NCI-H748 treated with DMSO at 0.1 percent for 48 hours (cell line): ENCODE measurements at places on chromosomes 4 and X.
A peak's percentile ranks its signal among the peaks of the same experiment; 100 is the strongest.

DNA sequence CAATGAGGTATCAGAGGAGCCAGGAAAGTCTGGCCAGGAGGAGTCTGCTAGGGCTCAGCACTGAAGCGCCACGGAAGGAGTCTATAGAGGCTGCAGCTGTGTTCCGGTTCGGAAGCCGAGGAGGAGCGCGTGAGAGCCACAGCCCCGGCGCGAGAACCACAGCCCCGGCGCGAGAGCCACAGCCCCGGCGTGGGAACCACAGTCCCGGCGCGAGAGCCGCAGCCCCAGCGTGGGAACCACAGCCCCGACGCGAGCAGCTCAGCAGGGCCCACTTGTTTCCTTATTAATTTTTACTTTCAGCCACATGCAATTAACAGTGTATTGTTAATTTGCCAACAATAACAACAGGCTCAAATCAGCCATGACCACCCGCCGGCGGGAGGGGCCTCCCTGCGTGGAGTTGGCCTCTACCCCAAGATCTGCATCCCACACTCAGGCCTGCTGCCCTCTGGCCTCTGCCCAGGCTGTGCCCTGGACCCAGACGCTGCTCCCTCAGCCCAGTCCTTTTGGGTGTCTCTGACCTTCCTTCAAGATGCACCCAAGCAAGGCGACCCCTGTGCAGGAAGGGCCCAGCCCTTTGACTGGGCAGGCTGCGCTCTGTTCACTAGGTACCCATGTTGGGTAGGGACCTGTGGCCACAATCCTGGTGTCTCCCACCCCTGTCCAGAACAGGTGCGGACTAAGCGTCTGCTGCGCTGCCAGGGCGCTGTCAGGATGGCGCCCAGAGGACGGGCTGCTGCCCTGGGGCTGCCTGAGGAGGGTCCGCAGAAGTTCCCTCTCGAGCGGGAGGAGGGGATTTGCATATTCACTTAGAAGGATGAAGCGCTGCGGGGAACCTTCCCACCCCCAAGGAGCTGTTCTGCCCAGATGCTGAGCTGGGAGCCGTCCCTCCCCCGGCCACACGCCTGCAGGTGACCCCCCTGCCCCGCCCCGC is 113.8 kb downstream of the ADRA2C start:
- DNase-seq: no peak

DNA sequence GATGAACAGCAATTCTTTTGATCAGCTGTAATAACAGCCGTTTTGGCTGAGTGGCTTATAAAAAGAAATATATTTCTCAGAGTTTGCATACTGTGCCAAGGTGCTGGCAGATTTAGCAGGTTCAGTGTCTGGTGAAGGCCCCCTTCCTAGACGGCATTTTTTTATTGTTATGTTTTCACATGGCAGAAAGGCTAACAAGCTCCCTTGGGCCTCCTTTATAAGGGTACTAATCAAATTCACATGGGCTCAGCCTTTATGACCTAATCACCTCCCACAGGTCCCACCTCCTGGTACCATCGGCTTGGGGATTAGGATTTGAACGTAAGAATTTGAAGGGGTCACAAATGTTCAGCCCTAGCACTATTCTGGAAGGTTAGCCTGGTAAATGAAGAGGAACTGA is 431.9 kb downstream of the SPOCK3 start:
- DNase-seq: no peak

DNA sequence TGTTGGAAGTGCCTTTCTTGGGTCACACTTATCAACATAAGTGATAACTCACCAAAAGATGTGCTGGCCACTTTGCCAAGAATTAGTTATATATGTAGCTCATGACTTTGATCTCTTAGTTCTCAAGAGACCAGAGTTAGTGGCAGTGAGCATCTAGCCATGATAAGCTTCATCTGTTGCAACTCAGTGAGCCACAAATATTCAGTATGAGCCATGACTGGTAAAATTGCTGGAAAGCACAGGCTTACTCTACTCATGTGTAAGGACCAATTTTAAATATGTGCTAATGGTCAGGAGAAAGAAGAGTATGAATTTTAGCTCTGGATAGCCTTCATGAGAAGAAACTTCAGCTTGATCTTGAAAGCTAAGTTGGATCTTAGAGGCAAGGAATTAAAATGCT is 59.4 kb upstream of the TLL1 start:
- no peak for DNase-seq

DNA sequence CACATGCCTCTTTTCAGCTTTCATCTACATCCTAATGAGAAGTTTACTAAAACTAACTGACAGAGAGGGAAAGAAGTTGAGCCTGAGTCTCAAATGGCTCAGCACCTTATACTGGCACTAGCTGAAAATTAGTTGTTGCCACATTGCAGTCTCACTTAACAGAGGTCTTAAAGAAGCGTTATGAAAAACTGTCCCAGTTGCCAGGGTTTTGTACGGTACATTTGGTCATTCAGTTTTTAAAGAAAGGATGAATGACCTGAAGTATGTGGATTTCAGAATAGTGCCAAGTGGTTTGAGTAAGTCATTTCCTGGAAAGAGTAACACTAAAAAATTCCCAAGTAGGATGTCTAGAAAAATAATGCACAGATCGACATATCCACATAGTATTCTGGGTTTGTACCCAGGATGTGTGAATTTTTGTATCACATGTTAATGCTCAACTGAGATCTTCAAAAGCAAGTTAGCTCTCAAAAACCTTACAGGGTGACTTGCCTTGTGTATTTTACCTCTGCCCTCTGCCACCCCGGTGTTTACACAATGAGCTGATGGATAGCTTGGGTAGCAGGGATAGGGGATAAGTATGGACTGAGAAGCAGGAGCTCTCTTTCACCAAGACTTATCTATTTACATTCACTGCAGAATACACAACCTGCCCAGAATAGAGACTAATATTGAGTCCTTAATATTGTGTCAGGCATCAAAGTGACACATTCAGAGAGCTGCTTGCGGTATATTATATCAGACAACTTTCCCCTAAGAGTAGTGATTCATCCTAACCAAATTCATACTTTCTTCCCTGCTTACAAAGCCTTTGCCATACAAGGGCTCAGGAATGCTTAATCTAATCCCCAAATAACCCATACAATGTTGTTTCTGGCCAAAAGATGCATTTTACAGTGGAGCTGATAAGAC is 1075.7 kb upstream of the PABPC4L start:
- DNase-seq: no peak

DNA sequence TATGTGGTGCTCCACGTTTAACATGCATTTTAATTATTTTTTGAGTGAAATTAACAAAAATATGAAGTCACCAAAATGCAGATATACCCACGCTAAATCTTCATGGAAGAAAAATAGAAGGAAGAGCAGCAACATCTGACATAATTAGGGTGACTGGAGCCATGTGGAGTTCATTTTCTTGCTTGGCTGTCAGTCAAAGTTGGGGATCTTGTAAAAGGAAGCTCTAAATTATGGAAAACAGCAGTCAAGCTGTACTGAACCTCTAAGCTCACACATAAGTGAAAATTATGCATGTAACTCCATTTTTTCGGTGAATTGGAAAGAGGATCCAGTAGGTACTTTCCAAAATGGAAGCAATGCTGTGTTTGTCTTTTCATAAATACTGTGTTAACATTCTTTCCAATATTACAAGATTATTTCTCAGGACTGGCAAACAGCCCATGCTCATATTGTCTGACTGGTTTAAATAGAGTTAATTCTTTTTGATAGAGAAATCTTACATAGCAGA is 9.7 kb upstream of the PDGFC start:
- no peak for DNase-seq

DNA sequence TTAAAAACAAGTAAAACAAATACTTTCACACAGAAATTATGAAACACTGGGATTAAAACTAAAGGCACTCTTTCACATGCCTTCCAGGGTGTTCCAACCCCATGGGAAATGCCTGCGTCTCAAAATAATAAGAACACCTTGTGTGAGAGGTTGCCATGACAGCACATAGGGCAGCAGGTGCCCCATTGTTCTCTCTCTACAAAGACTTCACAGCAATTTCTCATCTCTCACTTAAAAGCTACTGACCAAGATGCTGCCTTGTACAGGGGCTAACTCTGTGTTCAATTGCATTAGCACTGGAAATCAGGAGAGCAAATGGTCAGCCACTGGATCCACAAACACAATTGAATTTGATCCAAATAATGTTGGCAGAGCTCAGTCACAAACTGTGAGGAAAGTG is 102.5 kb upstream of the GALNTL6 start:
- DNase-seq: peak; percentile 43

DNA sequence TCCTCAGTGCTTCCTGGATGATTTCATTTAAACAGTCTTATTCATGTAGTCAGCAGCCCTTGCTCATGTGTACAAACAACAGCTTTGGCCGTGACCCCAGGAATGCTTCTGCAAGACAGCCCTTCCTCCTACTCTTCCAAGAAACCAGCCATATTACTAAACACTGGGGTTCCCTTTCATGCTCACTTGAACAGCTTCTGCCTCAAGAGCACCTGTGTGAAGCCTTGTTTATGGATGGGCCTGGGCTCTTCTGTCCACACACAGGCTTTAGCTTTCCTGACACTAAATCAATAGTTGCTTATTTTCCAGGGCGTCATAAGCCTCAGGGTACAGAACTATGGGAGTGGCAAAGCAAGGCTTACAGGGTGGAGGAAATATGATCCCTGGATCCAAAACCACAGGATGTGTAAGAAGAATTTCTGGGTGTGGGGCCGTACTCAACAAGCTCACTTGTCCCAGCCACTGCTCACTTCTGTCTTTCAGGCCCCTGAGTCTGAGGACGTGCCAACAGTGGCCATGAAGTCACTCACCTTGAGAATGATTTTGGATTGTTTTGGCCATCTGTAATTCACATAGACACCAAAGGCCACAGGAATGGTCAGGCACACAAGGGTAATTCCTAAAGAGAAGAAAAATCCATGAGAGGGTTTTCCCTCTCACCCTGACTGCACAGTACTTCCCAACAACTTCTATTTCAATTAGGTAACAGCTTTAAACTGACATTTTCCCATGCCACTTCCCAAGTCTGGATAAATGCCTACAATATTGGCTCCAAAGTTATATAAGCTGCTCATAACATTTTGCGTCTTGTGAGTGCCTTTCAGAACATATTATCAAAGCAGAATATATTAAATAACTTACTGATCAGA is 17.7 kb downstream of the SLC10A6 start:
- no peak for DNase-seq

GRCh38 chr4:3412257-3413020 is 29.3 kb upstream of the HGFAC start:
- DNase-seq: no peak

- DNase-seq: peak; percentile 70
These were observed at the start of gene PCDH19 for GRCh38 chrX:100409610-100410590. PCDH19 (minus strand) TSS chrX:100410273; CDS start chrX:100408597, 1,676 bp downstream.

GRCh38 chr4:146333187-146333894 is 119.0 kb downstream of the REELD1 start:
- no peak for DNase-seq

DNA sequence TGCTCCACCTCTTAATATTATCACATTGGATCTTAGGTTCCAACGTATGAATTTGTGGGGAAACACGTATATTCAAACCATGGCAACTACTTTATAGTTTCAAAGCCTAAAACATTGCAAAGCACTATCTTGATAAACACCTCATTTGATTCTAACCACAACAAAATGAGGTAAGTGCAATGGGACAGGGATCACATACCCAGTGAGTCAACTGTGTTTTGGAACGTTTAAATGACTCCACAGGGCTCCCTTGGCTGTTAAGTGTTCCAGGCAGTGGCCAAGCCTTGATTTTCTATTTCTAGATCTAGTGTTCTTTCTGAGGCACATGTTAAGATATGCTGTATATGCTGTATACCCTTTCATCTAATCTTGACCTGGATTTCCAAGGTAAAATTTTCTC is 54.5 kb upstream of the C1QTNF7 start:
- DNase-seq: no peak

GRCh38 chr4:10687526-10687925 is 3.0 kb upstream of the CLNK start:
- DNase-seq: no peak

- DNase-seq: peak; percentile 13
These were observed 18.6 kb downstream of the TRIM2 start for GRCh38 chr4:153222707-153223426.

GRCh38 chr4:2906218-2906617 is 57.0 kb downstream of the NOP14 start:
- no peak for DNase-seq

- DNase-seq: peak; percentile 65
These were observed 81.9 kb downstream of the PDLIM5 start for GRCh38 chr4:94533405-94534223.

DNA sequence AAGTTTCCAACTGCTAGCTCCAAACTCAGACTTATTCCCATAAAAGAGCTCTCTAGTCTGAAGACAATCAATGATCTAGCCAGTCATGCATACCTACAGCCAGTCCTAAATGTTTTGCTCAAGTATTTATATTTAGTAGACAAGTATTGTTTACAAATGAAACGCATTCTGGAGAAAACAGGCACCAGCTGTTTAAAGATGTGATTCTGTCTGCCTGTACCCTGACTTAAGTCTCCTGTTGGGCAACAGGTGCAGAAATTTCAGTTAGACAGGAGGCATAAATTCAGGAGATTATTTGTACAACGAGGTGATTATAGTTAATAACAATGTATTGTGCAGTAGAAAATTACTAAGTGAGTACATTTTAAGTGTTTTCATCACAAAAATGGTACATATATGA is 28.9 kb downstream of the LNX1 start:
- DNase-seq: peak; percentile 22

DNA sequence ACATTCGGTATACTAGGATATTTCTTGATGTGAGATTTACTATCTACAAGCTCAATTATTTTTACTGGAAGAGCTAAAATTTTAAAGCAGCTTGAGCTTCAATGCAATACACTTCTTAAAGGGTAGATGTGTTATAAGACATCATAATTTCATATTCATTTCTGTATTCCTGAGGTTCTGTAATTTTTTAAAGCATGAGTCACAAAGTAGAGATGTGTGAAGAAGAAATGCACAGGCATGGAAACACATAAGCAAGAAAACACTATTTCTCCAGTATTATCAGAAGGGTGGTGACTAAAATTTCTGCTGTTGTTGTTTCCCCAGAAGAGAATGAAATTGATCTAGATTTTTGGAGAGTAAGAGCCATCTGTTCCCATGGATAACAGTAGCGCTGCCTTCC is 72.6 kb downstream of the INPP4B start:
- DNase-seq: no peak

GRCh38 chr4:71570492-71570891 is 213.4 kb downstream of the GC start:
- no peak for DNase-seq

GRCh38 chr4:114132830-114133229 is 153.4 kb upstream of the ARSJ start:
- no peak for DNase-seq

DNA sequence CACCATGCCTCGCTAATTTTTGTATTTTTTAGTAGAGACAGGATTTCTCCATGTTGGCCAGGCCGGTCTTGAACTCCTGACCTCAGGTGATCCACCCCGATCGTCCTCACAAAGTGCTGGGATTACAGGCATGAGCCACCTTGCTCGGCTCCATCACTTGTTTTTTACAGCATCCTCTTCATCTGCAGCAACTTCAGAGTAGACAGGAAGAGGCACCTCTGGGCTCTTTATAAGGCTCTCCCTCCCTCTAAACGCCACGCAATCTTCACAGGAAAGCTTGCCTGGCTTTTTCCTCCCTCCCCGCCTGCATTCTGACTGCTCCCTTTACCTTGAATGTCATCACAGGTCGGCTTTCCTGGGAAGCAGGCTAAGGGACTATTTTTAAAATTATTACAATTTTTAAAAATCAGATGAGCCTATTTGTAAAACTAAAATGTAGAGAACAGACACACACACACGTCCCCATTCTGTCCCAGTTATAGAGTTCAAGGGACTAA is 111.5 kb upstream of the LDB2 start:
- DNase-seq: no peak

- no peak for DNase-seq
These were observed 392.3 kb downstream of the CENPC start for GRCh38 chr4:67152976-67153375.
